Dermis microvascular lymphatic vessel endothelial cell (primary cell): ENCODE measurements at places on chromosomes 6 and 20.

DNA sequence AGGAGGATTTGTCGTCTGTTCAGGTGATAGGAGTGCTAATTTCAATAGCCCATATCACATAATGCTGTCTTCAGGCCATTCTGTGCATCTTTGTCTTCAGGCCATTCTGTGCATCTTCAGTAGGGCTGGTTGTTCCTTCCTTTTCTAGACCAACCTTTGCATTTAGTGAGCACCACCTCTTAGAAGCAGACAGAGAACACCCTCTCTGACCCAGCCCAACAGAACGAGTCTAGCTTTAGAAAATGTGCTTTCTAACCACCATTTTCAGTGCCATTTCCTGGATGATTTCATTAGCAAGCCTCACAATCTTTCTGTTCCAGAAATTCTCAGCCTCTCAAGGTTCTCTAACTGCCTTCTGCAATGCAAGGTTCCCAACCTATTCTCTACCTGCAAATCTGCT lies 215.3 kb upstream of the KCNQ5 start:
- DNase-seq, result no peak

GRCh38 chr20:63326314-63327230 lies 33.6 kb downstream of the COL20A1 start:
- no peak for DNase-seq

DNA sequence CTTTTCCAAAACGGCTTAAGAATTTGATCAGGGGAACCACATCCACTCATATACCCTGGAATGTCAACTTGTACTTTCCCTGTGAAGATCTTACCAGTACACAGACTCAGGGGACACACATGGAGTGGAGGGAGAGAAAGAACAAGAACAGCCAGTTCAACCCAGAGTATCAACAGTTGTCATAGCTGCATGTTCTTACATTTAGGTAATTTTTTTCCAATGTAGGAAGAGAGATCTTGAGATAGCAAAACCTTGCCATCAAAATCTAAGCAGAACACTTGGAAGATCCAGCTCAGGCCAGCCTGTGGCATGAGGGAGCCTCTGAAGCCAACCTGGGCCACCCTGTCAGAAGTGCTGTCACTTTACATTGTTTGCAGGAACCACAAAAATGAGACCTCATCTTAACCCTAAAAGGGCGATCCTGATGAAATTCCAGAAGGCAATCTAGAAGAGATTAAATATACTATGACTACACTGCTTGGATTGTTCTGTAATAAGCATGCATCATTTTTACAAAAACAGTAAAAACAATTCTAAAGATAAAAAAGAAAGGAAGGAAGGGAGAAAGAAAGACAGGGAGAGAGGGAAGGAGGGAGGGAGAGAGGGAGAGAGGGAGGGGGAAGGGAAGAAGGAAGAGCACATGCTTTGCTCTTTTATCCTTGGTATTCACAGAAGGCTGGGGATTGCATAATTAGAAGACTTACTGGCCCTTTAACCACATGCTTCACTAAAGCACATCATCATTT lies 124.7 kb upstream of the TCF21 start:
- DNase-seq, result no peak

DNA sequence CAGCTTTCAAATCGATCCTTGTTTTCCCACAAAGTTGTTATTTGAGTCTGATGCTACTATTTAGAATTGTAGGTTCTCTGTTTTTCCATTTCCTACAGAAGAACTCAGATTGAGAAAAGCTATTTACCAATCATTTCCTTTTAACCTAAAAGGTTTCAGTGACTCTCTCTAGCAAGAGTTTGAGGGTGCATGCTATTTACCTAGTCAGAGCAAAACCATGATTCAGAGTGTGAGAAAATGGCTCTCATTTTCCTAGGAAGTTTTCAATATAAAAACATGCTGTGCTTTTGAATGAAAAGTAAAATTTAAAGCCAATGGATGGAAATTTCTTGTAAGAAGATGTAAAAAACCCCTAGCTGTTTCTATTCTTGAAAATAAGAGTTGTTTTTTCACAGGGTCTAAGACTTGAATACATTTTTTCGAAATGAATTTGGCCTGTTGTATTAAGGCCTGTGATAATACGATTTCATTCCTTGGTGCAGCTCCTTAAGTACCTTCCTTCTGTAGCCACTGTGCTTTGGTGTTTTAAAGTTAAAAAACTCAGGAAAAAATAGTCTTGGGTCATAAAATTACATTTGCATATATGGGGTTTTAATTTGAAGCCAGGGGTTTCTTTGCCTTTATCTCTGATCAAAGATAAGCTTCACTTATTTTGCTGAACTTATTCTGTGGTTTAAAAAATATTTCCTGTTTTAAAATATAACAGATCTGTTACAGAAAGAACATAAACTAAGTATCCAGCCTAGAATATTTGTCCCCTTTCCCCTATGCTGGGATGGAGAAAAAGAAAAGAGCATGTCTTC lies 18.0 kb upstream of the RSPH3 start:
- DNase-seq, result no peak
